T-helper 17 cell (primary cell): ENCODE measurements at places on chromosomes 7 and 10.

DNA sequence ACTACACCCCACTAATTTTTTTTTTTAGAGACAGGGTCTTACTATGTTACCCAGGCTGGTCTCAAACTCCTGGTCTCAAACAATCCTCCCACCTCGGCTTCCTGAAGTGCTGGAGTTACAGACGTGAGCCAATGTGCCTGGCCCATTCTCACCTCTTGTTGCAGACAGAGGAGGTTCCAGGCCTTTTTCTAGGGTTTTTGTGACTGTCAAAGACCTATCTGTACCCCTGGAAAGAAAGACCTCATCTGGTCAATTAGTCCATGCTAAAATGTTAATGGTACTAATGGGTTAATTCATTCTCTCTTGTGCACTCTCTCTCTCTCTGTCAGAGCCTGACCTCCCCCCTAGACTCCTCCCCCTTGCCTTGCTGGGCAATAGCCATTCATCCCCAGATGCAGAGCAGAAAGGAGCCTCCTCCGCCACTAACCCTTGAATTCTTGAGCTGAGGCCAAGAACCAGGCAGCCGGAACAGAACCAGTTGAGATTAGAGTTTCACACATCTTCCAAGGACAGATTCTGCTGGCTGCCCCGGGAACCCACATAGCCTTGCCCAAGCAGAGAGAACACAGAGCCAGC, 209.7 kb downstream of the SKIDA1 start:
- no peak for DNase-seq

DNA sequence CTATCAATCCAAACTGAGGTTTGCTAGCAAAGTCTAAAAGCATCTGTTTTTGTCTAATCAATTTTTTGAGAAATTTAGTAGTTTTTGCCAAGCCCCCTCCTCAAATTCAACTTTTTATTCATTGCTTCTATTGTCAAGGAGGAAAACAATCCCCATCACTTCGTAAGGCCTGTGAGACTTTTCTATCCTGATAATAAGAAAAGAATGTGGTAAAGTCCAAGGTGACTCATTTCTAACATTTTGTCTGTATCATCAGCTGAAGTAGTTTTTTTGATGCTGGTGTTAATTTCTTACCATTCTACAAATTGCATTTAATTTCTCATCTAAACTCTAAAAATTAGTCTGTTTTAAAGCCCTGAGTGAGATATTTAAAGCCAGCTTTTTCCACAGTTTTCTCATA, 11.7 kb downstream of the ANK3 start:
- DNase-seq, result no peak

- DNase-seq, result no peak
Observed at GRCh38 chr10:34356463-34356862, 458.6 kb downstream of the PARD3 start.

GRCh38 chr7:106187613-106188350, 75.7 kb upstream of the SYPL1 start:
- no peak for DNase-seq

DNA sequence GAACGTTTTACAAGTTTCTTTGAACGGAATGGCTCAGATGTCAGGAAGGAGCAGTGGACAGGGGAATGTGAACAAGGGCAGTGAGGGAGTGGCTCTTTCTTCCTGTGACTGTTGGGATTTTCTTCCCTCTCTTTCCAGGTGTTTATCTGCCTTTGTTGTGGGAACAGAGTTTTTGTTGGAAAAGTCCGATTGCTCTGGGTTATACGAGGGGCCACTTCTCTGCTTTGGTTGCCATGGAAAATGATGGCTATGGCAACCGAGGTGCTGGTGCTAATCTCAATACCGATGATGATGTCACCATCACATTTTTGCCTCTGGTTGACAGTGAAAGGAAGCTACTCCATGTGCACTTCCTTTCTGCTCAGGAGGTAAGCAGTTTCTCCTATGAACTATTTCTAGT, 41.4 kb downstream of the ZRANB1 start:
- DNase-seq, result no peak

DNA sequence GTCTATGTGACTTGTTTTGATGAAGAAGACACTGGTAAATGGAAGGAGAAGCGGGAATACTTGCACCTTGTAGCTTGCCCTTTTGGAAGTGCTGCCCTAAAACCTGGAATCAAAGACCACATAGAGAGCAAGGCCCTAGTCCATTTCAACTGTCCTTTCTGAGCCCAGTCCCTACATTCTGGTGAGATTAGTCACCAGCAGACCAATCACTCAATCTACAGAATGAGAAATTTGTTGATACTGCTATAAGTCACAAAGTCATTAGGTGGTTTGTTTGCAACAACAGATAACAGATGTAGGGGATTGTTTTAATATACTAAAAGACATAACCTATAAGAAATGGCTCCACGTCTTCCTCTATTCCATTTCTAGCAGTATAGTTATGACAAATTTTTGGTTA, 33.6 kb downstream of the WASL start:
- no peak for DNase-seq

DNA sequence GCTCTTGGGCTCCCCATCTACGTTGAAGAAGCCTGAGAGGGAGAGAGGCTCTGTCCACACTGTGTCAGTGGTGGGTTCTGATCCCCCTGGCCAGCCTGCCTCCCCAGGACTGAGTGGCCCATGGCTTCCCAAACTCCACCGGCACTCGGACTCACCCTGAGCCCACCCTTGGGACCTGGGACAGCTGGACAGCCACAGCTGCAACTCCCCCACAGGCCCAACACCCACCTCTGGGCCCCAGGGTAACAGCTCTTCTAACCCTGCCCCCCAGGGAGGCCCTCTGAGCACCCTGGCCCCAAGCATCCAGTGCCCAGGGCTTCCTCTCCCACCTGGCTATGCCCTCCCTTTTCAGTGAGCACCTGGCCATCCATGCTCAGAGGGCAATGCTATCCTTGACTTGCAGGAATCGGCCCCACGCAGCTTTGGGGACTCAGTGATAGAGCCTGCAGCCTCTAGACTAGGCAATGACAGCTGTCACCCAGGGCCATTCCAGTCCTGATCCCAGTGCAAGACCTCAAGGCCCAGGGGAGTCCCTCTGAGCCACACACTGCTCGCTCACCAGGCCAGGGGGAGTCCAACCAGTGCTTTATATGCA, 17.9 kb downstream of the OGDHL start:
- DNase-seq, result no peak

DNA sequence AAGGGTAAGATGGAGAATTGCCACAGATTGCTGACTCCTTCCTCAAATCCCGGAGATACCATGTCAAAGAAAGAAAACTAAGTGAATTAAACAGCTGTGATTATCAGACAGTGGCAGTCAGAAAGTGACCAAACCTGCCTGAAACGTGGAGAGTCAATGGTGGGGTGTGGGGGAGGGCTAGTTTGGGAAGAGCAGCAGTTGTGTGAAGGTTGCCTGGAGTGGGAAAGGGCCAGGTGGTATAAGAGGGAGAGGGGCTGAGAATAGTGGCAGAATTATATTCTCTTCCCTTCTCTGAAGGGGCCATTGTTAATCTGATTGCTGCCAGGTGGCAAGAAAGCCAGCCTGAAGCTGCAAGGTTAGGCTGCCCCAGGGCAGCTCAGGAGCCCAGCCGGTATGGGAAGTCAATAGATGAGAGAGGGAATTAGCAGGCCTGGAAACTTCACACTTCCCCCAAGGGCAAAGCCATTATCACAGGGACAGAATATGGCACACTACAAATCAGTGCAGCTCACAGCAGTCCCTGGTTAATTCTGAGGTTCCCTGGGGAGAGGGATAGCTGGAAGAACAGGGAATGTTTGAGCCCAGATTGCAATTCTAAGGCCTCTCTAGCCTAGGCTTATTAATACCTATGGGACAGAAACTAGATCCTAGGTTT, 83.9 kb upstream of the ITGB1 start:
- no peak for DNase-seq

- DNase-seq, result no peak
Observed at GRCh38 chr7:106365252-106366005, 80.6 kb upstream of the NAMPT start.

GRCh38 chr7:27295236-27295635, 52.6 kb downstream of the EVX1 start:
- no peak for DNase-seq

GRCh38 chr10:99769706-99770105, 12.7 kb upstream of the ABCC2 start:
- DNase-seq, result no peak

DNA sequence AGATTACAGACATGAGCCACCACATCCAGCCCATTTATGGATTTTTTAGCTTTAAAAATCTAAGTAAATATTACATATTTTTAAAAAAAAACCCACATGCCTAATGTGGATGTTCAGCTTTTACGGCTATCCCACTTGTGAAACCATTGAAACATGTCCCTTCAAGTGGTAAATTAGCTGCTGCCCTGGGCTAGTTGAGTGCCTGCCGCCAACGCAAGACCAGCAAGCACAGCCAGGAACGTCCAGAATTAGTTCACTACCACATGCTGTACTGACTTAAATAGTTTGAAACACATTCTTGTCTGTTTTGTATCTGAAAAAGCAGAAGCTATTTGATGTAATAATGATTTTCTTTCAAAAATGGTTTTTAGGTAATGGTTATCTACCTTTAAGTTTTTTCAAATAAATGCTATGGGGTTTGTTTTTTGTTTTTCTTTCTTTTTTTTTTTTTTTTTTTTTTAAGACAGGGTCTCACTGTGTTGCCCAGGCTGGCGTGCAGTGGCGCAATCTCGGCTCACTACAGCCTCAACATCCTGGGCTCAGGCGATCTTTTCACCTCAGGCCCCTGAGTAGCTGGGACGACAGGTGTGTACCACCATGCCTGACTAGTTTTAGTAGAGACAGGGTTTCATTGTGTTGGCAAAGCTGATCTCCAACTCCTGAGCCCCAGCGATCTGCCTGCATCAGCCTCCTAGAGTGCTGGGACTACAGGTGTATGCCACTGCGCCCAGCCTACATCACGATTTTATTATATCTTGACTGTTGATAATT, 57.0 kb downstream of the KLRG2 start:
- DNase-seq, result no peak

GRCh38 chr10:34906067-34906965, 91.2 kb upstream of the PARD3 start:
- DNase-seq, result no peak

DNA sequence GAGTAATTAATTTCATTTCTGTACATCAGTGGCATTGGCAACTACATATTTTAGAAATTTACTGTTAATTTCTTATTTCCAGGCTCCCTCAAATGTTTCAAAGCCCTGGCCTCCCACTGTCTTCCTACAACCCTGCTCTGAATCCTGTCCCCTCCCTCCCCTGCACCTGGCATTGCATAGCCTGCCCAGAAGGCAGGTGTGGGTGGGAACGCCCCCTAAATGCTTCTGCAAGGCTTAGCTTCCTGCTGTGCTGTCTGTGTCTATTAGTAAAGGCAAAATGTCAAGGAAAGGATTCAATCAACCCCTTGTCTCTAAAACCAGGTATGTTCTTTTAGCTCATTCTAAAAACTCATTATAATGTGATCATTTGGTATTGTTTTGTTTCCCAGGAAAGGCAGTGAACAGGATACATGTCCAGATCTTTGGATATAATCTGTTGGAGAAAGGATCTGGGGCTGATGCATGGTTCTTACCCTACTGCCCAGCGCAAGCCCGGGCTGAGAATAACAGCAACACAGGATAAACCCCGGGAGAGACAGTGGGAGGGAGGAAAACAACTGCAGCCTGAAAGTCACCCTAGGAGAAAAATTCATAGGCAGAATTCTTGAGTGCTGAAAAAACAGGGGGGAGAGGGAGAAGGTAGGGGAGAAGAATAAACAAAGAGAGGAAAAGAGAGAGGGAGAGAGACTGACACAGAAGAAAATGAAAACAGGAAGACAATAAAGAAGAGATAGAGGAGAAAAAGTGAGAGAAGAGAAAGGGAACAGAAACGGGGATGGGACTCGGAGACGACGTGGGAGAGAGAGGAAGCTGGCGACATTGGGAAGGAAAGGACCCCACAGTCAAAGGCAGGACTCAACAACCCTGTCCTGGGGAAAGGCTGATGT, 589 bp downstream of the ZNF488 start:
- no peak for DNase-seq

DNA sequence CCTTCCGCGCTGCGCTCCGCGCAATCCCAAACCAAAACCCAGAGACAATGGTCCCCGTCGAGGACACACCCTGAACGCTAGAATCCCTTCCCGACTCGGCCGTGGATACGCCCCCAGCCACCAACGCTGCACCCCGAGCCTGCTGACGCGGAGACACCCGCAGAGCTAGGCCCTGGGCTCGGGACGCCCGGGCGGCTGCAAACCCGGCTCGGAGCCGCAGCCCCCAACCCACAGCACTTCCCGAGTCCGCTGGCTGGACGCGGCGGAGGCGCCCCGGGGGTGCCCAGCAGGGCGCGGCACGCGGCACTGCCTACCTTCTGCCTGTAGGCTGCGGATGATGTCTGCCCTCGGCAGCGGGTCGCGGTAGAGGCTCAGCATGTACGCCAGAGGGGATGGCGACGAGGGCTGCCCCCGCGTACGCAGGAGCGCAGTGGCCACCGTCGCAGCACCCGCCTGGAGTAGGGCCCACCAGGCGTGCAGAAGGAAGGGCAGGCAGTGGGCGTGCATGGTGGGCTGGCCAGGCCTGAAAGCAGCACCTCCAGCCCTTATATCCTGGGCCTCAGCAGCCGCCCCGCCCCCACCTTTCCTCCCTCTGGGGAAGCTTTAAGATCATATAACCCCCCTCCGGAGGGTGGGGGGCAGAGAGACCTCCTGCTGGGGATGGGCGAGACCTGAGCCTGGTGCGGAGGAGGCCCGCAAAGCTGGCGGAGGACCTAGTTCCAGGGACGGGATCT, at the start of gene NODAL:
NODAL (minus strand) TSS at position 521 of the 734 bp plus-strand sequence; CDS start at position 507, 14 bp downstream.
- DNase-seq, result no peak

- no peak for DNase-seq
Observed at GRCh38 chr10:68959695-68960527, 3.9 kb downstream of the DDX21 start.

DNA sequence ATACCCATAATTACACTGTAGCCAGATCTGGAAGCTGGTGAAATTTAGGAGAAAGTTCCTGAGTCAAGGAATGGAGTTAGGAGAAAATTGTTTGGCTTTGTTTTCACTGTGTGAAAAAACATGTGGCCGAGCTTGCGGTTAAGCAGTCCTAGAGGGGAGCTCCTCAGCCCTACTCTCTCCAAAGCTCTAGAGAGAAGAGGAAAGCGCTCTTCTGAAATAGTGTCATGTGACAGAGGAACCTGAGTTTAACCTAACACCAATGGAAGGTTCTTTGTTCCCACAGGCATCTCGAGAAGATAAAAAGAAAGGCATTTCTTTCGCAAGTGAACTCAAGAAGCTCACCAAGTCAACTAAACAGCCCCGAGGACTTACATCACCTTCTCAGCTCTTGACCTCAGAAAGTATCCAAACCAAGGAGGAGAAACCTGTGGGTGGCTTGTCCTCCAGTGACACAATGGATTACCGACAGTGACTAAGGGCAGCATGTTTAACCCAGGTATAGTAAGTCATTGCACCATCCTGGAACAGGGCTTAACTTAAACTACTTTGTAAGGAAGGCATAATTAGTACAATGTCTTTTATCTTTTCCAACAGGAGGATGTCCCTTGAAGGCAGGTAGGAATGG, 38.0 kb downstream of the NOC3L start:
- no peak for DNase-seq

GRCh38 chr7:110065121-110065520, 1025.8 kb upstream of the LRRN3 start:
- no peak for DNase-seq

DNA sequence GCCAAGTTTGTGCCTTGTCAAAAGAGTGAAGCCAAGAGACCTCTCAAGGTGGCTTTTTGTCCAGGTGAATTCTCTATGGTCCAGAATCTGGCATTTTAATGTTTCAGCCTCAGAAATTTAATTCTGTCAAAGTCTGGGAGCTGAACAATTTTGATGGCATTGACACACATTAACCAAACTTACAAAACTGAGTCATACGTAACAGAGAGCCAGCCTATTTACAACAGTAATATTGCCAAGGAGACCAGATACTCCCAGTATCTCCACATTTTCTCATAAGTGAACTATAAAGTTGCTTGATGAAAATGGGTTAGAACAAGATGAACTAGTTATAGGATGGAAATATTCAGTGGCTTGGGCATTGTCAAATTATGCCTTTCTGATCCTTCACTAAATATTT, 43.8 kb downstream of the PDE6C start:
- DNase-seq, result no peak
